ENCODE measurements at places on chromosomes 3 and 15.

DNA sequence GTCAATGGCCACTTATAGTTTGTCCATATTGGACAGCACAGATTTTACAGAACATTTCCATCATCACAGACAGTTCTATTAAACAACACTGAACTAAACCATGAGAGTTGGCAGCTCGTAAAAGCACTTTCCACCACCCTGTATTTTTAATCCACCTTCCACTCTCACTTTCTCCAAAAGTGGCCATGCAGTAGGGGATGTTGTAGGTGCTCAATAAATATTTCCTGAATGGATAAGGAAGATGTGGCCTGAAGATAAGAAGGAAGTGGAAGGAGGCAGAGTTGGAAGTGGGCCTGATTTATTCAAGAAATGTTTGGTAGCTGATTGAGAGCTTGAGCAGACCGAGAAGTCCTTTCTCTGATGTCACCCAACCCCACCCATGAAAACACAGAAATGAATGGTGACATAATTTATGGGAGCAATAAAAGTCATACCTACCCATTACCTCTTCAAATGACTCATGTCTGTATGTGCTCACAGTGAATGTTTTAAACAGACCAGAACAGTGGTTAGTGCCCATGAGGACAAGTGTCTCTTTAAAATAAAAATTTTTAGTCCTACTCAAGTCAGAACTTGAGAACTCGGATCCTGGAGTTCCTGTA lies 39.6 kb upstream of the CTNNB1 start:
- DNase-seq = no peak

DNA sequence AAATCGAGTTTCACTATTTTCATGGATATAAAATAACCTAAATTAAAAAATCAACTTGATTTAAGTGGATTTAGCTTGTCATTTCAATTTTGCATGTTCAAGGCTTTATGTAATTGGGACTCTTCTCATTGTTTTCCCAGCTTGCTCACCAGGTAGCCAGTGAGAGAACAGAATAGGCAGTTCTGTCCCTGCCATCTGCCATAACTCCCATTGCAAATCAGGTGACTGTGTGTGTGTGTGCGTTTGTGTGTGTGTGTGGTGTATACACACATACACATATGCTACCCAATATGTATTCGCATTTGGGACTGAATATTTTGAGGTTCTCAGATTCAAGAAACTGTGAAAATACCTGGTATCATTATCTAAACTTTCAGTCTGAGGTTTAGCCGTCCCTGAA lies 1069.8 kb downstream of the IGSF11 start:
- DNase-seq = no peak

DNA sequence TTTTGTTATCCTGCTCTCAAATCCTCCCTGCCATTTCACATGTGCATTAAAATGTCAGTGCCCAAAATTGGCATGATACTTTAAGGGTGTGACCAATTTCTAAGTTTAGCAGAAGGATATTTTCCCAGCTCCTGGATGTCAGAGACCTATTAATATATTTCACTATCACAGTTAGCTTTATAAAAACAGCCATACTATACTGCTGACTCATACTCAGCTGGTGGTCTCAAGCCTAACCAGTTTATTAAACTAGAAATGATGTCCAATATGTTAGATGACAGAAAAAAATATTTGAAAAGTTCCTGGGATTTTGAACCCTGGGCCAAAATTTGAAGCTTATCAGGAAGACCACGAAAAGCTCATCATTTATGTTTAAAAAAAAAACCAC lies 60.9 kb upstream of the ZNF280D start:
- no peak for DNase-seq

- no peak for DNase-seq
Measured at GRCh38 chr3:44482721-44483120, 5.3 kb upstream of the ZNF445 start.

DNA sequence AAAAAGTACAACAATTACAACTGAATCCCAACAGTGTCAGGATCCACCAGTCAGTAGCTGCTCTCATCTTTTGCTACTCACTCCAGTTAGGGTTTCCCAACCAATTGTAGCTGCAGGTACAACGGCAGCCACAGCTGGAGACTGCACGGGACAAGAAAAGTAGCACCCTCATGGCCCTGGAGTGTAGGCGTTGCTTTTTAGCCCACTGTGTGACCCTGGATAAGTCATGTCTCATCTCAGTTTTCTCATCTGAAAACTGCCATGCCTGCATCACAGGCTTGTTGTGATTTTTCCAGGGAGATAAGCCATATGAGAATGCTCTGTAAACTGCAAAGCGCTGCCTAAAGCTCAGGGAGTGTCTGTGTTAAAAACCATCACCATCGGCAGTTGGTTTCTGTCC lies 535.6 kb upstream of the IL12A start:
- DNase-seq = no peak

GRCh38 chr3:116474032-116474780 lies 28.9 kb upstream of the LSAMP start:
- no peak for DNase-seq

DNA sequence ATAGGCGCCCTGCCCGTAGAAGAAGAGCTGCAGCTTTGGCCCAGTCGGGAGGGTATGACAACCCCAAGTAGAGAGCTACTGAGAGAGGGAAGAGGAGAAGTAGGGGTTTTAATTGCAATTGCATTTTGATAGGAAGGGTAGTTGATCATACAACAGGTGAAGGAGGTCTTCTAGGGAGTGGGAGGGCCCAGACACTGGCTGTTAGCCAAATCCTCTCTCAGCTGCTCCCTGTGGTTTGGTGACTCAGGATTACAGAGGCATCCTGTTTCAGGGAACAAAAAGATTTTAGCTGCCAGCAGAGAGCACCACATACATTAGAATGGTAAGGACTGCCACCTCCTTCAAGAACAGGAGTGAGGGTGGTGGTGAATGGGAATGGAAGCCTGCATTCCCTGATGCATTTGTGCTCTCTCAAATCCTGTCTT lies 408.9 kb upstream of the THBS1 start:
- DNase-seq = no peak

GRCh38 chr15:51842852-51843737 lies 13.6 kb downstream of the TMOD3 start:
- no peak for DNase-seq

GRCh38 chr3:158804441-158804840 lies 2.6 kb downstream of the MFSD1 start:
- DNase-seq = no peak

- DNase-seq = no peak
Measured at GRCh38 chr3:44280631-44281030, 38.9 kb downstream of the TOPAZ1 start.

GRCh38 chr3:23246651-23247050 lies 43.5 kb downstream of the UBE2E2 start:
- DNase-seq = no peak

- no peak for DNase-seq
Measured at GRCh38 chr3:192817053-192817452, 89.7 kb upstream of the FGF12 start.

- DNase-seq = no peak
Measured at GRCh38 chr3:150528354-150528797, 17.9 kb downstream of the SERP1 start.
